Right atrium auricular region (tissue), 2 donors: ENCODE measurements at places on chromosomes 2 and 18.

DNA sequence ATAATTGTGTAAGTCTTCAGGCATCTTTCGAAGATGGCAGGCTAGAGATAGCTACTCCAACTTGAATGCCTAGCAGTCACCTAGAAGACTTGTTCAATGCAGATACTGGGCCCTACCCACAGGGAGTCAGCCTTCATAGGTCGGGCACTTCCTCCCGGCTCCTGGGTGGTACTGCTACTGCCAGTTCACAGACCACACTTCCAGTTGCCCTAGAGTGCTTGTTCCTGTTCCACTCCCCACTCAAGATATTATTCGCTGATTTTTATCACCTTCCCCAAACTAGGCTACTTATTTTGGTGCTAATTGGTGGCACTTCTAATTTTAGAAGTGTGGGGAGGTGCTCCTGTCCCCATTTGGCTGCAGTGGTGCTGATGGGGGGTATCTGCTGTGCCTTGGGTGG, 34.2 kb downstream of the INPP4A start:
- DNase-seq: no peak

GRCh38 chr18:48646976-48647375, 108.1 kb downstream of the CTIF start:
- no peak for DNase-seq

GRCh38 chr2:45432406-45432805, 178.7 kb downstream of the SRBD1 start:
- DNase-seq: no peak

- DNase-seq: no peak
These were observed 1.1 kb downstream of the PDIA6 start for GRCh38 chr2:10811517-10811916.

DNA sequence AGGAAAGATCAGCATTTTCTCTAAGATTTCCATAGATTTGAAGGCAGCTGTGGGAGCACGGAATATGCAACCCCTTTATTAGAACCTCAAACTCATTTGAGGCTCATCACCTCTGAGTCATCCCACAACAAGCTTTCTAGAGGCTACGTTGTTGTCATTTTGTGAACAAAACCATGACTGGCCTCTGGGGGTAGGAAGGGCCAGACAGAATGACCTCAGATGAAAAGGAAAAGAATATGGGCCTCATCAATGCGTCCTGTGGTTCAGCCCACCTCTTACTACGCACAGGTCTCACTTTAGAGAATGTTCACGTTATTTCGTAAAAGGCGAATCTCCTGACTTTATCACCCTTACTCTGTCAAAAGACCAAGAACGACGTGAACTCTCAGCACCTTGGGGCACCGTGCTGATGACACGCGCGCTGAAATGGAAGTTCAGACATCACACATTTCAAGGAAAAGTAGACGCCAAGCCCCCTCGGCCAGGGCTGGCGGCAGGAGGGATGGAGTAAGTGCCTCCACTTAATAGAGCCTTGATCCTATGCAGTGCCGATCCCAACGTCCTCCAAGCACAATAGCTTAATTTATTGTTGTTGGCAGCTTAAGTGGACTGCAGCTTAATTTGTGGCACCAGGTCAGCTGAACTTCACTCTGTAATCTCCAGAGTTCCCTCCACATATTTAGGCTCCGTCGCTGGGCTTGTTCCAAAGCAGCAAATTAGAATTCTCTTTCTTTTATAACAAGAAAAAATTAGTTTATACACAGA, 208.3 kb downstream of the EIPR1 start:
- DNase-seq: no peak

DNA sequence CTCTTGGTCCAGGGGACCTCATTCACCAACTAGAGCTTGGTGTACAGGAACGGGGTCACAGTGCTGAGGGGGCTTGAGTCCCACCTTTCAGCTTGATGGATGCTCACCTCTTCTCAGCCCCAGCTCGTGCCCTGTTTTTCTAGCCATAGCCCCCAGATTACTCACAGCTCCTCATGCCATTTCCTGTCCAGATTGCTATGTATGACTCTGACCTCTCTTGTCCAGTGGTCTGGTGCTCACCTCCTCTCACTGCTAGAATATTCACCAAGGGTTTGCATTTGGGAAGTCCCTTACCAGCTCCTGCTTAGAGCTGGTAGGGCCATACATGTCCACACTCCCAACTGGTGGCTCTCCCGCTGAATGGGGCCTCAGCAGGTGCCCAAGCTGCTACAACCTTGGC, 5.9 kb downstream of the LBX2 start:
- DNase-seq: no peak

- no peak for DNase-seq
These were observed 49.9 kb downstream of the TCF7L1 start for GRCh38 chr2:85183076-85183475.

- DNase-seq: no peak
These were observed 564 bp downstream of the DPYSL5 start for GRCh38 chr2:26848336-26849055.

GRCh38 chr18:73777356-73778031, 370.1 kb downstream of the FBXO15 start:
- DNase-seq: no peak

- DNase-seq: no peak
These were observed 87.0 kb downstream of the SPP2 start for GRCh38 chr2:234137400-234138014.

GRCh38 chr18:75108579-75109318, 100.2 kb downstream of the PTGR3 start:
- peak; percentile 36 for DNase-seq

DNA sequence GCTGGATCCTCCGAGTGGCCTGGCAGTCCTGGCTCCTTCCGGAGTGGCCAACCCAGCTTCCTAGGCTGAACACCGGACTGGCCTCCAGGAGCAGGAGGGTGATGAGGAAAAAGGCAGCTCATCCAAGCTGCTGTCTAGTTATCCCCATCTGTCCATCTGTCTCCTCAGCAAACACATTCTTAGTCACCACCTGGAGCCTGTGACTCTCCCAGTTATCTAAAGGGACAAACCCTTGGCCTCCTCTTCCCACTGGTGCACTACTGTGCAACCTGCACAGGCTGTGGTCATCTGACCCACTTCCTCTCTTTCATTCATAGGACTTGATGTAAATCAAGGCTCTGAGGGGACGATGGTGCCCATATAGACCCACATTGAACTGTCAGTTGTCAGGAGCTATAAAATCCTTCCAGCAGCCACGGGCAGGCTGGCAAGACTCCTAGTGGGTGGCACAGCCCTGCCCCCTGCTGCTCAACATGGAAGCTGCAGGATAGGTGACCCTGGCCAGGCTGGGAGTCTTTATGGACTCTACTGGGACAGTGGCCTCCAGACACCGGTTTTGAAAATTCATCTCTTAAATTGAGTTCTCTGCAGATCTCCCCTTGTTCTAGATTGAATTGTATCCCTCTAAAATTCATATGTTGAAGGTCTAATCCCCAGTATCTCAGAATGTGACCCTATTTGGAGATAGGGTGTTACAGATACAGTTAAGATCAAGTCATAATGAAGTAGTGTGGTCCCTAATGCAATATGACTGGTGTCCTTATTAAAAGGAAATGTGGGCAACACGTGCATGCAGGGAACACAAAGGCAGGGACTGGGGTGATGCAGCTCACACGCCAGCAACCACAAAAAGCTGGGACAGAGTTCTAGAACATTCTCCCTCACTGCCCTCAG, 29.3 kb upstream of the DUSP2 start:
- peak; percentile 76 for DNase-seq

DNA sequence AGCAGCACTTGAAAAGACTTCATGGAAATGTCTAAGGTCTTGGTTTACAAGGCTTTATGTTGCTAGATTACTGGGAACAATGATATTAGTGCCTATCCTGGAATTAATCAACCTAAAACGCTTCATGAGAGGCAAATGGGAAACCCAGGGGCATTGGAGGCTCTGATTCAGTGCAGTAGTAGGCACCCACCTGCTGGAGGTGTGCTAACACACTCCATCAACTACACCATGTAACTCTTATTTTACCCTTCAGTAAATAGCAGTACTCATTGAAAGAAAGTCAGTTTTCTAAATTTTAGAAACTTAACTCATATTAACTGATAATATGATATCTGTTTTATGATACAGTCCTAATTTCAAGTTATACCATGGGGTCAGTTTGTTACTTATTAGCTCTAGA, 17.4 kb upstream of the HNRNPA3 start:
- no peak for DNase-seq

- no peak for DNase-seq
These were observed 288.1 kb downstream of the MYCN start for GRCh38 chr2:16228471-16228870.

- DNase-seq: peak; percentile 57
These were observed 36.6 kb downstream of the SCTR start for GRCh38 chr2:119487434-119488244.

DNA sequence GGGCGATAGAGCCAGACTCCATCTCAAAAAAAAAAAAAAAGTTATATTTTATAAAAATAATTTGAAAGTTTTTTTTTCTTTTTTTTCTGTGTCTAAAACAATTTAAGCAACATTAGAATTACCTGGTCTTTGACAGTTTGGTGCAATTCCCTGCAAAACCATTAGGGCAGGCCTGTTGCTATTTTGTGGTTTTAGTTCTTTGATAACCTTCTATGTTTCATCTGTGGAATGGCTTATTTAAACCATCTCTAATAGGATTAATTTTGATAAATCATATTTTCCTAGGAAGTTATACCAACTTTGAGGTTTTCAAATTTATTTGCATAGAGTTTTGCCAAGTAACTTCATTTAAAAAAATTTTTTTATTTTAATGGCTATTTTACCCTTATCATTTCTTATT, 141.2 kb upstream of the TWIST2 start:
- DNase-seq: peak; percentile 34

DNA sequence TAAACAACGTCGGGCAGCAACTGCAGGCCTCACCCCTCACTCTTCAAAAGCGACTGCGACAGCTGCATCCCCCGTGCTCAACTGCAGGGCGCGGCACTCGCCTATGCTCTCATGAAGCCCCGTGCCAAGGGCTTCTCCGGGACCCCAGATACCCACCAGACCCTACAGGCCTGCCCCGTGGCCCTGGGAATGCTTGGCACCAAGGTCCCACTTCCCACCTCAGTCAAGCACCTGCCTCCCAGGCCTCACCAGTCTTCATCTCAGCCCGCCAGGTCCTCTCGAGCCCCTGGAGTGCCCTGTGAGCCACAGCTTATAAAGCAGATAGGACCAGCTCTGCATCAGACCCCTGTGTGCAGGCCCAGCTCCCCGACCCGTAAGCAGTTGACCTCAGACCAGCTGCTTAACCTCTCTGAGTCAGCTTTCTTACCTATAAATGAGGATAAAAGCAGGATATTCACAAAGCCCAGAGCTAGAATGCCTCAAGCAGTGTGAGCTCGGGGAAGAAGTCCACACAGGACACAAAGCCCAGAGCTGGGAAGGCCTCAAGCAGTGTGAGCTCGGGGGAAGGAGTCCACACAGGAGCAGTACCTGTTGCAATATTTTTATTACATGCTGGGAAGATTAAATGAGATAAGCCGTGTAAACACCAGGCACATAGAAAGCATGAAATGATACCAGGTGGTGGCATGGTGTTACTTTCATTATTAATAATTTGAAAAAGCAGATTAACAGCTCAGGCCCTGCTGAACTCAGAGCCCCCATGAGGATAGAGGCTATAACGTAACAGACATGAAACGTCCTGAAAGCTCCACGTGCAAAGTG, 96.9 kb downstream of the HDAC4 start:
- DNase-seq: no peak

DNA sequence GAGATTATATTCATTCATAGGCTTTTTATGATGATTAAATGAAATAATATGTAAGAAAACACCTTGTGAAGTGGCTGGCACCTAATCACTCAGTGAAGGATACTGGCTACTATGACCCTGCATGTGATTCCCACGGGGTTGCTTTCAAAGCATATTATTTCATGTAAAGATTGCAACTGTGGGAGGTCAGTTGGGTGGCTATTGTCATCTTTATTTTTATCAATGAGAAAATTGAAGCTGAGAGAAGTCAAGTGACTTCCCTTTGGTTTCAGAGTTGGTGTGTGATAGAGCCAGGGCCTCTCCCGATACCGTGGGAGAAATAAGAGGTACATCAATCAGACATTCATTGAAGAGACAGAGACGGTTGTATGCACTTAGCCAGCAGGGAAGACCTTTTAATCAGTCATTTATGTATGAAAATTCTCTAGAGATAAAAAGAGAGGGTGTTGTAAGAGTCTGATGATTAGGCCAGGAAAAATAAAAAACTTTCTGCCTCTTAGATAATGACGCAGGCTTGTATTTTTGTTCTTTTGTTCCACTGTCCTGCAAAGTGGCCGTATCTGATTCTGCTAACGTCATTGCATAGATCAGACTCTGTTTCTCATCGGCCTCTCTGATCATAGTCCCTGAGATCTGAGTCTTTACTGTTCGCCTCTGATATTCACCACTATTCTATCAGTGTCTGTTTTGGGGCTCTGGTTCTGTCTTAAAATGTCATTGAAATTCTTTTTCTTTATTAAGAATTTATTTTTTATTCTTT, 50.5 kb downstream of the QPCT start:
- no peak for DNase-seq

GRCh38 chr2:217366966-217367365, 507.1 kb upstream of the TNP1 start:
- DNase-seq: no peak

GRCh38 chr18:22211657-22212056, 42.3 kb downstream of the GATA6 start:
- DNase-seq: no peak

DNA sequence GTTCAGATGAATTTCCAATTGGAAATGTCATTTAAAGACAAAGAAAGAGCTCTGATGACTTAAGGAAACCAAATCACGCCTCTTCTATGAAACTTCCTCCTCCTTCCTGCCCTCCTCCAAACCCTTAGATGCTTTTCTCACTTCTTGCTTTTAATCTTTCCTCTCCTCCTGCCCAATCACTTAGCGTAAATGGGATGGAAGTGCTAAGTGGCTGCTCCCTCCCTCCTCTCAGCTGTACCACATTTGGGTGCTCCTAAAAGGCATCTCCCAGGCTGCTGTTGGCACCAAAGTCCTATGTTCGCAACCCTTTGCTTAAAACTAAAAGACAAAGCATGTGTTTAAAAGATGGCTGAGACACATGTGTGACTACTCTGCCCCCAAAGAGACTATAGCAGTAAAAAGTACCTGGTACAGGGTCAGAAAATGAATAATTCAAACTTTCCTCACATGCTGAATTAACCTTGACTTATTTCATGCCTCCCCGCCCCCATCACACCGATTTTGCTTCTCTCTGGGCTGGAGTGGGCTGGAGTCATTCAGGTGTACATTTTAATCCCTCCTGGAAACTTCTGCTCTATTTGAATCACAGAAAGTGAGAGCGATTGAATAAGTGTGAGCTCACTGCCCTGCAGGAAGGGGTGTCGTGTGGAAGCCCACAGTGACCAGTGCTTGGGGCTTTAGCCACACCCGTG, 59.2 kb upstream of the KLF7 start:
- DNase-seq: no peak

DNA sequence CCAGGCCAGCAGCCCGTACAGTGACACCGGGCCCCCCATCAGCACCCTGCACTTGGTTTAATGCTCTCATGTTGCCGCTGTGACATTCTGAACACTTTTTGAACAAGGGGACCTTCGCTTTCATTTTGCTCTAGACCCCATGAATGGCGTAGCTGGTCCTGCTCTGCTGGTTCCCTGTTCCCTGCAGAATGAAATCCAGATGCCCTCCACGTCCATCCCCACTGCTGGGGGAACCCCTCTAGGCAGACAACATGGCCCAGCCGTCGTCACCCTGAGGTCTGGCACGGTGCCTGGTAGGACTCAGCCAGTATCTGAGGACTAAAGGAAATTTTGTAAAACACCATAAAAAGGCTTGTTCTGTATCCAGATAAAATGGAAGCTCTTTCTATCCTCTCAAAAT, 128.6 kb downstream of the KCTD1 start:
- DNase-seq: no peak
